ENCODE measurements at places on chromosomes 1 and 21. TPM values are rescaled to one million over a fixed set of nuclear protein-coding genes. Genes with fewer than 3 reads are reported as not detected.

The PLPPR5 gene
- total RNA-seq, result 3.4 TPM

The LRRN2 gene
- 3.9 TPM for total RNA-seq

The HLX gene
- 3.6 TPM for total RNA-seq

DNA sequence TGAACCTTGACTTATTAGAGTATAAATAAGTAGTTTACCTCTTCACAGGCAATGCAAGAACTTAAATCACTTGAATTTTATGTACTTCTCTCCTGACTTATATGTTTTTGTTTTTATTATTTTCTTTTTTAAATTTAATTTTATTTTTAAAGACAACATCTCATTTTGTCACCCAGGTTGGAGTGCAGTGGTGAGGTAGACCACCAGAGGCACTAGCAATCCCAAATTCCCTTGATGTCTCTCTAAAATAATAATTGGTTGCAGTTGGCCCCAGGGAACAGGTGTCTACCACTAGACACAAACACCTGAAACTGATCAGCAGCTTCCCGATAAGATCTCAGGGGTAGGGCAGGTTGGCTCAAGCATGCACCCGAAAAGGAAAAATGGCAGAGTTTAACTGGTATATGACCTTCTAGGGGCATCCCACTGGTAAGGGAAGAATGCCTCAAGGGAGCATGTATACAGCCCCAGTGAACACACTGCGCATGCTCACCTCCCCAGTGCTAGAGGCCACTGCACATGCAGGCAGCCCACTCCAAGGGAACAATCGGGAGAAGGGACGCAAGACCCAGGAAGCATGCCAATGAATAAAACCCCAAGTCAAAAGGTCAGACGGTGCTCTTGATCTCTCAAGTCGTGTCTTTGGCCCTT lies 14.6 kb downstream of the EXOC8 start:
- DNase-seq, result no peak

The TMEM269 gene
- total RNA-seq, result not detected

Data from umbilical cord (tissue), 2 donors.